Transverse colon (tissue), 4 donors: ENCODE measurements at places on chromosomes 16 and 17. TPM values are rescaled to one million over a fixed set of nuclear protein-coding genes. Genes with fewer than 3 reads are reported as not detected.

DNA sequence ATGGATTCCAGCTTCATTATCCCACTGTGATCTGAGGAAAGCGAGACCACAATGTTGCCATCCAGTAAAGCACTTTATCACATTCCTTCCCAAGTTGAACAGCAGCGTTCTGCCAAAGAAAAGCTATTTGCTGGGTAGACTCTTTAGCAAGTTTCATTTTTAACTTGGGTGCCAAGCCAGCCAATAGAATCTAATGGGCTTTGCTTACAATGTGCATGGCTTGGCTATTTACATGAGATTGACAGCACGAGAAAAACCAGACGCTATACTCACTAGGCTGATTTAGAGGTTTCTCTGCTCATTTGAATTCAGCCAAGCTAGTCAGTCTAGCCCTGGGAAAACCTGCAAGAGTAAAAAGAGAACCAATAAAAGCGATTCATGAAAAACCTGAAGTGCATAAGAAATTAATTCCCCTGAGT lies 108.9 kb downstream of the CDH13 start:
- H3K4me3 ChIP-seq, result no peak overlapping the region
- no peak overlapping the region for H3K27ac ChIP-seq
- no peaks in the 10 kb centered on the region for H3K27me3 ChIP-seq

DNA sequence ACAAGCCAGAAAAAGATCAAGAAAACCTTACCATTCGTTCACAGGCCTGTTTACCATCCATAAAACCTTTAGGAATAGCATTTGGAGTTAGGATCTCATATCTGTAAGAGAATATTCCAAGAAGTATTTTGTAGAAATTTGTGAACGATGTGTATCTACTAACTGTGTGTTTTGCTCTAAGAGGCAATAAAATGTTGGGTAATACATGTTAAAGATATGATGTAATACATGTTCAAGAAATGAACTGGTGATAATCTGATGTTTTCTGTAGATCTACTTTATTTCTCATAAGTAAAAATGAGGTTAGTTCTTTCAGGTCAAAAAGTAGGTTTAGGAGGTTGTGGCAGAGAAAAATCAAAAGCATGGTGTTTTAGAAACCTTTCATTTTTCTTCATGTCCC lies 83.2 kb downstream of the NDEL1 start:
- H3K27ac ChIP-seq, result no peak overlapping the region
- H3K27me3 ChIP-seq, result no peaks in the 10 kb centered on the region
- no peak overlapping the region for H3K4me3 ChIP-seq
- no peak for DNase-seq
- H3K4me1 ChIP-seq, result no peaks in the 10 kb centered on the region
- no peaks in the 10 kb centered on the region for H3K36me3 ChIP-seq

- H3K27me3 ChIP-seq, result no peaks in the 10 kb centered on the region
- H3K4me1 ChIP-seq, result no peaks in the 10 kb centered on the region
- no peak for DNase-seq
- no peak overlapping the region for H3K27ac ChIP-seq
- H3K36me3 ChIP-seq, result no peaks in the 10 kb centered on the region
Measured at GRCh38 chr16:81014672-81015071, 7.7 kb downstream of the CENPN start.

DNA sequence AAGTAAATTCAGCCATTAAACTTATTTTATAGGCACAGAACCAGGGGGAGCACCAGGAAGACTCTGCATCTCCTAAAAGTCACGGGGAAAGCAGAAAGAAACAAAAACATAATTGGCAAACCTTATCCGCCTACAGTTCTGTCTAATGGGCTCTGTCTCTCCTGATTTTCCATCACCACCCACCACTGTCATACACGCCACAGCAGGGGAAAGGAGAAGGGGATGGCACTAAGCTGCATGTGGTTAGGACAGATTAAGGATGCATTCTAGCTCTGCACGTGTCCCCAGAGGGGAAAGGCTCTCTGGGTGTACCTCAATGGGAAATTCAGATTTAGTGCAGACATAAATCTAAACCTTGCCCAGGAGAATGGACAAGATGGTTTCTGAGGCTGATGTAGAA lies 359.8 kb downstream of the TMEM114 start:
- H3K4me1 ChIP-seq, result no peaks in the 10 kb centered on the region
- no peak overlapping the region for H3K4me3 ChIP-seq
- no peak overlapping the region for H3K27ac ChIP-seq
- no peaks in the 10 kb centered on the region for H3K27me3 ChIP-seq

- no peak for DNase-seq
- H3K36me3 ChIP-seq, result no peaks in the 10 kb centered on the region
- H3K27ac ChIP-seq, result no peak overlapping the region
- peaks cover 5% of the 10 kb centered on the region for H3K4me1 ChIP-seq
- no peaks in the 10 kb centered on the region for H3K27me3 ChIP-seq
Measured at GRCh38 chr17:8366231-8366630, 10.3 kb downstream of the KRABD2 start.

GRCh38 chr17:63984236-63984635 lies 11.5 kb upstream of the SCN4A start:
- H3K4me1 ChIP-seq, result peaks cover 16% of the 10 kb centered on the region
- DNase-seq, result no peak
- peak overlapping the region; percentile 59 for H3K27ac ChIP-seq
- no peaks in the 10 kb centered on the region for H3K36me3 ChIP-seq

- no peaks in the 10 kb centered on the region for H3K4me1 ChIP-seq
- H3K27me3 ChIP-seq, result no peaks in the 10 kb centered on the region
- no peak for DNase-seq
Measured at GRCh38 chr17:33854596-33854995, 400.5 kb upstream of the CCL2 start.

- H3K27ac ChIP-seq, result no peak overlapping the region
- peak; percentile 90 for DNase-seq
- H3K4me3 ChIP-seq, result no peak overlapping the region
- H3K36me3 ChIP-seq, result no peaks in the 10 kb centered on the region
- no peaks in the 10 kb centered on the region for H3K4me1 ChIP-seq
- H3K27me3 ChIP-seq, result no peaks in the 10 kb centered on the region
Measured at GRCh38 chr17:18960803-18961511, 9.0 kb downstream of the SLC5A10 start.

GRCh38 chr17:12659500-12659899 lies 6.2 kb upstream of the MYOCD start:
- peaks cover 11% of the 10 kb centered on the region for H3K27me3 ChIP-seq
- H3K4me3 ChIP-seq, result no peak overlapping the region
- DNase-seq, result no peak

DNA sequence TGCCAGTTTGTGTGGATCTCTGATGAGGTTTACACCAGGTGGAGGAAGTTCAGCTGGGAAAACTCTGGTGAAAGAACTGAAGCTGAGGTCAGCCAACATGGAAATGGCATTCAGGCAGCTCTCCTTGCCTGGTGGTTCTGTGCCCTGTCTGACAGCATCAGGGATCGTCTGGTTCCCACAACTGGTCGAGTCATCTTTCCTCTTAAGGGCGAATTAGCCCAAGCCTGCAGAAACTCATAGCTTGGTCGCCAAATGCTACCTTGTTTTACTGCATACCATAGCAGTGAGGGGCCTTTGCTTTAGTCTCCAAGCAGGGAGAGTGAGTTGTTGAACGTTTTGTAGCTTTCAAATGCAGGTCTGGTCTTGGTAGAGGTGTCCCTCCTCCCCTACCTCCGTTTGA lies 7.2 kb downstream of the PLCG2 start:
- H3K36me3 ChIP-seq, result no peaks in the 10 kb centered on the region
- no peak overlapping the region for H3K4me3 ChIP-seq
- no peaks in the 10 kb centered on the region for H3K4me1 ChIP-seq
- peak overlapping the region; percentile 53 for H3K27ac ChIP-seq
- peaks cover 24% of the 10 kb centered on the region for H3K27me3 ChIP-seq
- no peak for DNase-seq

DNA sequence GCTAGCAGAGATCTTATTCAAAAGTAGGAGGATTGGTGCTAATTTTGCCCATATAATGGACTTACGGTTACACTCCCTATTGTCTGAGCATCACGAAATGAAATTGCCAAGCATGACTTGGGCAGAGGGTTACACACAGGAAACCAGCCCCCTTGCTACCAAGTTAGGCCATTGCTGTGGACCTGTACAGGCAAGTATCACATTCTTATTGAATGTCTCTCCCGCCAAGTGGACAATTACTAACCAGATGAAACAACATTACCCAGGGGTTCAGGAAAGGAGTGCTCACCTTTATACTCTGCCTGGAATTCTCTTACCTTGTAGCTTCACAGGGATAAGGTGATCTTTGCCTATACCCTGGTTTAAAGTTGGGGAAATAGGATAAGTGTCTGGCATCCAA lies 70.6 kb upstream of the TOX3 start:
- no peak overlapping the region for H3K27ac ChIP-seq
- no peaks in the 10 kb centered on the region for H3K27me3 ChIP-seq
- no peak for DNase-seq
- no peaks in the 10 kb centered on the region for H3K36me3 ChIP-seq
- H3K4me1 ChIP-seq, result no peaks in the 10 kb centered on the region

- H3K4me1 ChIP-seq, result peaks cover 31% of the 10 kb centered on the region
- peak overlapping the region; percentile 88 for H3K27ac ChIP-seq
- no peaks in the 10 kb centered on the region for H3K36me3 ChIP-seq
- H3K4me3 ChIP-seq, result no peak overlapping the region
- H3K27me3 ChIP-seq, result no peaks in the 10 kb centered on the region
- DNase-seq, result no peak
Measured at GRCh38 chr17:3977387-3977786, 13.2 kb upstream of the ATP2A3 start.

- no peak for DNase-seq
- H3K4me3 ChIP-seq, result no peak overlapping the region
- H3K36me3 ChIP-seq, result no peaks in the 10 kb centered on the region
- no peak overlapping the region for H3K27ac ChIP-seq
- peaks cover 26% of the 10 kb centered on the region for H3K4me1 ChIP-seq
Measured at GRCh38 chr17:47816111-47816735, 5.4 kb downstream of the OSBPL7 start.

DNA sequence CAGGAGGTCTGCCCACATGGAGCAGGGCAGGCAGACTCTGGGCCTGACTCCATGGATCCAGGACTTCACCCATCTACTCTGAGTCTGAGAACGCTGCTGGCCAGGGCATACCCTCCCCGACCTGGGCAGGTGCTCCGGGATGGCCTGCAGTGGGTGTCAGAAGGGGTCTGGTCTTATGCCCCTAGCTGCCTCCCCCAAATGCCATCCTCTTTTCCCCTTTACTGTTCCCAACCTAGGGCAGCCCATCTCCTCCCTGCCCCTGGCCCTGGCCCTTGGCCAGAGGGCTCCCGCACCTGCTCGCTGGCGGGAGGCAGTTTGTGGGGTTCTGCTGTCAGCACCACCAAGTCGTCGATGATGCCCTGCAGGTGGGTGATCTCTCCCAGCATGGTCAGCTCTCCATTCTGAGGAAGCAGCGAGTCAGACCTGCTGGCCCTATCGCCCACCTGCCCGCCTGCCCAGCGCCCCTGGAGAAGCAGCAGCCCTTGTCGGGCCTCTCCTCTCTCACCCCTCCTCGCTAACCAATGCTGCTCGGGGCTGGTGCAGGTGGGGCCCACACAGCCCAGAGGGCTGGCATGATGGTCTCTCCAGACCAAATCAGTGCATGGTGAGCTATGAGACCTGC lies 8.2 kb downstream of the MTSS2 start:
- H3K4me1 ChIP-seq, result peaks cover 26% of the 10 kb centered on the region
- no peak overlapping the region for H3K4me3 ChIP-seq
- no peak overlapping the region for H3K27ac ChIP-seq
- no peaks in the 10 kb centered on the region for H3K27me3 ChIP-seq
- peaks cover 7% of the 10 kb centered on the region for H3K36me3 ChIP-seq
- no peak for DNase-seq

- H3K27me3 ChIP-seq, result no peaks in the 10 kb centered on the region
- DNase-seq, result no peak
- H3K36me3 ChIP-seq, result no peaks in the 10 kb centered on the region
- peaks cover 72% of the 10 kb centered on the region for H3K4me1 ChIP-seq
- peak overlapping the region; percentile 84 for H3K4me3 ChIP-seq
- peak overlapping the region; percentile 93 for H3K27ac ChIP-seq
Measured at GRCh38 chr16:27316038-27316680, 2.4 kb downstream of the IL4R start.

DNA sequence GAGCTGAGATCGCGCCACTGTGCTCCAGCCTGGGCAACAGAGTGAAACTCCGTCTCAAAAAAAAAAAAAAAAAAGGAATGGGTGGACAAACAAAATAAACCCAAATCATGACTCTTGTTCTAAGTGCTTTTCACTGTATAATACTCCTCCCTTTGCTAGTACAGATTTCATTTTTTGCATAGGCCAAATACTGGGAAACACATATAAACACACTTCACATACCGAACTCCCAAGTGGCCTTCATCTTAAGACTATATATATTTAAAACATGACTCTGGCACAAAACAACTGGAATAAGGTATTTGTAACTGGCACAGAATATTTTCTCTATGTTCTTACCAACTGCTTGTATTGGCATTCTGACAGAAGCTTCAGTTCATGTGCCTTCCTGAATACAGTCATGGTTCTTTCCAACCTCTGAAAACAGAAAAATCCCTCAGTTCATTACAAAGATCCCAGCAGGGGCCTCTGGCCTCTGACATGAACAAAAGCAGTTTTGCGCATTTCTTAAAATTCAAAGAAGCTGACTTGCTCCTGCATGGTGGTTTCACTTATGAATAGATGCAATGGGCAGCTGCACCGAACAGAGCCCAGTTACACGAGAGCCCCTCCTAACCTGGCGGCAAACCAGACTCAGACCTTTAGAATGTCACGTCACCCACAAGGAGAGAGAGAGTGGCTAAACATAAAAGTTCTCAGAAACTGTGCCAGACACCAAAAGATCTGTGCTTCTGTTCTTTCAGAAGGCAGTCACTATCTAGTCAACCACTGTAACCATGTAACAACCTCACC lies 19.1 kb upstream of the COPRS start:
- H3K4me1 ChIP-seq, result no peaks in the 10 kb centered on the region
- no peak overlapping the region for H3K27ac ChIP-seq
- no peaks in the 10 kb centered on the region for H3K27me3 ChIP-seq
- no peak overlapping the region for H3K4me3 ChIP-seq
- no peak for DNase-seq

- no peaks in the 10 kb centered on the region for H3K27me3 ChIP-seq
- no peak for DNase-seq
- no peaks in the 10 kb centered on the region for H3K4me1 ChIP-seq
Measured at GRCh38 chr16:71453036-71453435, 9.0 kb downstream of the ZNF23 start.

- DNase-seq, result no peak
- H3K4me1 ChIP-seq, result no peaks in the 10 kb centered on the region
- H3K27ac ChIP-seq, result no peak overlapping the region
- no peaks in the 10 kb centered on the region for H3K27me3 ChIP-seq
- H3K4me3 ChIP-seq, result no peak overlapping the region
- H3K36me3 ChIP-seq, result no peaks in the 10 kb centered on the region
Measured at GRCh38 chr17:47686276-47686635, 7.7 kb upstream of the TBKBP1 start.

Gene MPG
- total RNA-seq, result 50.8 TPM

Gene TMC6
- 39.7 TPM for total RNA-seq

Gene LGALS9
- 245 TPM for total RNA-seq

Gene JPH3
- 0.41 TPM for total RNA-seq

Gene ITGB3
- 9.2 TPM for total RNA-seq

Gene PRSS22
- total RNA-seq, result not detected

Gene CCL7
- total RNA-seq, result not detected
